ENCODE measurements at places on chromosomes 1 and 21.

DNA sequence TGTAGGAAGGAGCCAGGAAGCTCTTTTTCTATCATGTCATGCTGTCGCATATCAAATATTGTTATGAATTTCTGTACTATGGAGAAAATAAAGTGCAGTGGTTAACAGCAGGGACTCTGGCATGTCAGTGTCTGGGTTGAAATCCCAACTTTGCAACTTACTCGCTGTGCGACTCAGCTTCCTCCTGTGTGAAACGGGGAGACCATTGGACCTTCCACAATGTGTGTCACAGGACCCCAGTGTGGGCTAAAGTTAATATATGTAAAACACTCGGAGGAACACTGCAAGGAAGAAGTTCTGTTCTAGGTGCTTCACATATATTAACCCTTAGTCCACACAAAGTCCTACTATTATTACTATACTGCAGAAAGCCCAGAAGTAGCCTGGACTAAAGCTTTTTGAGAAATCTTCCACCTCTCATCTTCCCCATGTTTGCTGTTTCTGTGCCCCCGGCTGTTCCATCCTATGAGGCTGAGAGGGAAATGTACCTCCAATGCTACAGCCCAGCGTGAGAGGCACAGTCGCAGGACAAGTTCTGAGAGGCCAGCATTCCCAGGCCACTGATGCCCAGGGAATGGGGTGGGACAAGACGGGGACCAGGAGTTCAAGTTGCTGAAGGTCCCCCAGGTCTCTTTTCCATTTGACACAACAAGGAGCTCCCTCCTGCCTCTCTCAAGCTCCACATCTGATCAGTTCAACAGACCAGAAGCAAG, 1.9 kb downstream of the CHIT1 start:
- DNase-seq, result no peak

DNA sequence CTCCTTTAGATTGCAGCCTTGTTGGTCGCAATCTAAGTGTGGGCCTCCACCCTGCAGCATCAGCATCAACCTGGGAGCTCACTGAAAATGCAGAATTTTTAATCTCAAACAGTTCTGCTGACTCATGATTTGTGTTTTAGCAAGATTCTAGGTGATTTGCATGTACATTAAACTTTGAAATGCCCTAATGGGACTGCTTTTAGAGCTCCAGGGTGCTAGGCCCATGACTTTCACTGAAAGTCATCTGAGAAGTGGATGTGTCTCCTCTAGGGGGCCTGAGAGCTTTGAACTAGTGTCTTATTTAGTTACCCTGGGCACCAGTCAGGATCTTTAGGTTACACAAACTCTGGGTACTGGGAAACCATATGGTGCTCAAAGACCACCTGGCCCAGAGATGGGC, 9.0 kb downstream of the TRIM67 start:
- no peak for DNase-seq

- DNase-seq, result no peak
These were observed 208.8 kb downstream of the GIPC2 start for GRCh38 chr1:78254517-78254916.

DNA sequence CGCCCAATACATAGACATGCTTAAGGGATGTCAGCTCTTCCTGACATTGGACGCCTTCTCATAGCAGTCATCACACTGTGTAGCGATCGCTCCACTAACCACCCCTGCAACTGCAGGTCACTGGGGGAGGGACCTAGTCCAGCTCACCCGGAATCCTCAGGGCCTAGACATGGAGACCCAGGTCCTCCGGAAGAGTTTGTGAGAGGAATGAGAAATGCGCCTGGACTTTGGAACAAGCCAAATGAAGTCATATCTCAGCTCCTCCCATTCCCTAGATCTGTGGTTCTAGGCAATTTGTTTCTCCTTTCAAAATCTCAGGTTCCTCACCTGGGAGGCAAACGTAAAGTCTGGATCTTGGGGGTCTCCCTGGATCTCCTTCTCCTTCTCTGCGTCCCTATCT, 253.3 kb downstream of the KAZN start:
- DNase-seq, result no peak

GRCh38 chr1:8419172-8419571, 101.3 kb downstream of the SLC45A1 start:
- no peak for DNase-seq

DNA sequence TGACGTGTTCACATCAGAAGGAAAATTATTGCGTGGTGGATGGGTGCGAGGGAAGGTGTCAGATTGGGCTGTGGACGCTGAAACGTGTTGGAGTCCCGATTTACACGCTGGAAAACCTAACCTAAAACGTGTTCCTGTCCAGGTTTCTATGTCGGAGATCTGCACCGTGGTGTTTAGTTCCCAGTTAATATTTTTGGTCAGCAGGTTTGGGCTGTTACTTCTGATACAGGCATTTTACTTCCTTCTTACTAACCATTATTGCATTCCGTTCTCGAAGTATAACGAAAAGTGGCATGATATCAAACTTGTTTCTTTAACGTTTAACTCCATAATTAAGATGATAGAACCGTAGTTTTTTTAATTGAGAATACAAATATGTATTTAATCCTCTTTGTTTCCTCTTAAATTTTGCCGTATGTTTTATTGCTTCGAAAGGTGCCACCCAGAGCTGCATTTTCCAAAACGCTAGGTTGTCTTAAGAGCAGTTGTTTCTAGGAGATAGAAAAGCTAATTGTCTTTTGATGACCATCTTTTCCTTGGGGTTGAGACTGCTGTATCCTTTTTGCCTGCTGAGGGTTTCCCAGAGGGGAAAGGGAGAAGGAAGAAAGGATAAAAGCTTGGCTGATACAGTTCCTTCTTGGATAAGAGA, 1.3 kb downstream of the ADARB1 start:
- no peak for DNase-seq

DNA sequence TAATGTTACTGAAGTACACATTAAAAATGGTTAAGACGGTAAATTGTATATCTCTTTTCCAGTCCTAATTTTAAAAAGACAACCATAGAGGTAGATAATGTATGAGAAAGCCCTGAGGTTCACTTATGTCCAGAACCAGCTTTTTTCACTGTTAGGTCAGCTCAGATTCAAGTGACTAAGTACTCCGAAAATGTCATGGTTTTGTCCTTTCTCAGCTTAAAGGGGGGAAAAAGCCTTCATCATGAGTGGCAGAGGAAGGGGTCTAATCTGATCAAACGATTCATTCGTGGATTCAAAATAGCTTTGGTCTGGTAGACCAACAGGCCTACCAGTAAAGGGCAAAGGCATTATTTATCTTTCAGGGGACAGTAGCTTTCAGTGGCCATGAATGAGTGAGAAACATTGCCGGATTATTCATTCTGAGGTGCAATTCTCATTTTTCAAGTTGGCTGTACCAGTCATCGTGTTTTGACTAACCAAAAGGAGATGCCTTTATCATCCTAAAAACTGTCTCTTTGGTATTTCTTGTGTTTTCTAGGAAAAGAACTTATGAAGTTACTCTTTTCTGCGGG, 208.4 kb downstream of the HHIPL2 start:
- no peak for DNase-seq

DNA sequence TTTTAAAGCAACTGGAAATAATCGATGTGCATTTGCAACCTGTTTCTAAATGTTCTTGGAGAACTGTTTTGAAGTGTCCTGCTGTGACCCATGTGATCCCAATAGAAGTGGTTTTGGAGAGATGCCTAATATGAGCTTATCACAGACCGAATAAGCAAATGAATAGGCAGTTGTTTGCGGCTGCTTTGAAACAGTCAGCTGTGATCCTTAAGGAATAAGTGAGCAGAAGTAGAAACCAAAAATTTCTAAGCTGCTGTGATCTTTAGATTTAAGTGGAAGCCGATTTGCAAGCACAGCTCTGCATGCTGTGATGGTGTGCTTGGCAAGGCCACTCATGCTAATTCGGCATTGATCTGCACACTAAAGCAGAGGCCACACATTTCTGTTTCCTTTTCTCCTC, 329.5 kb upstream of the DUSP10 start:
- DNase-seq, result no peak

DNA sequence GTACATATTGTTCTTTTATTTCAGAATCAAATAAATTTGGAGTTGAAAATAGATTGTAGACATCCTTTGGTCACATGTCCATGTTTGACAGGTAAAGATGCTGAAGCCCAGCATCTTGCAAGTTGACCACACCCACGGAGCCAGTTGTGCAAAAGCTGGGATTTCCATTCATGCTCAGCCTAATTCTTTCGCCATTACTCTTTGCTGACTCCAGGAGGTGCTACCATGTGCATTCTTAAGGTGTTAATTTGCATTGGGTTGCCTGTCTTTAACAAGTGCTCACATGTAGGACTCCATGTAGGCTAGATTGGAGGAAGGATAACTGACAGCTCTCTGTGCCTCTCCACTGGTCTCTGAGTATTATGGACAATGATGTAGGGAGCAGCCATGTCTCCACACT, 660.7 kb downstream of the LMO4 start:
- DNase-seq, result no peak

DNA sequence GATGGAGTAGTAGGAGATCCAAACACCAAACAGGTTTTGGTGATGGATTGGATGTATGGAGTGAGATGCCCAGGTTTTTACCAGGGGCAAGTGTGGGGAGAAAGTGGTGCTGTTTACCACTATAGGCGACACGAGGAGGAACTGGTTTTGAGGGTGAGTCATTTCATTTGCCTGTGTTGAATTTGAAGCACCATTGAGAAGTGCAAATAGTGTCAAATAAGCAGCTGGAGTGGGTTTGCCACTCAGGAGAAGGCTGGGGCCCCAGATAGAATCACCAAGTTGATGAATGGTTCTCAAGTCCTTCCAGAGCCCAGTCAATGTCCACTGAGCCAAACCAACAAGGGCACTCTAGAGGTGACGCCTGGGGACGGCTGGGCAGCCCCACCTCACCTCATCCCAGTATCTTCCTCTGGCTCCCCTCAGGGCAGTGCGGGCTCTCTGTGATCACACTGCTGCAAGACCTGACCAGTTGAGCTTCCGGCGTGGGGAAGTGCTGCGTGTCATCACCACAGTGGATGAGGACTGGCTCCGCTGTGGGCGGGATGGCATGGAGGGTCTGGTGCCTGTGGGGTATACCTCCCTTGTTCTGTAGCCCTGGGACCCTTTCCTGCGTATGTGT, 9.4 kb downstream of the RUSC1 start:
- no peak for DNase-seq

DNA sequence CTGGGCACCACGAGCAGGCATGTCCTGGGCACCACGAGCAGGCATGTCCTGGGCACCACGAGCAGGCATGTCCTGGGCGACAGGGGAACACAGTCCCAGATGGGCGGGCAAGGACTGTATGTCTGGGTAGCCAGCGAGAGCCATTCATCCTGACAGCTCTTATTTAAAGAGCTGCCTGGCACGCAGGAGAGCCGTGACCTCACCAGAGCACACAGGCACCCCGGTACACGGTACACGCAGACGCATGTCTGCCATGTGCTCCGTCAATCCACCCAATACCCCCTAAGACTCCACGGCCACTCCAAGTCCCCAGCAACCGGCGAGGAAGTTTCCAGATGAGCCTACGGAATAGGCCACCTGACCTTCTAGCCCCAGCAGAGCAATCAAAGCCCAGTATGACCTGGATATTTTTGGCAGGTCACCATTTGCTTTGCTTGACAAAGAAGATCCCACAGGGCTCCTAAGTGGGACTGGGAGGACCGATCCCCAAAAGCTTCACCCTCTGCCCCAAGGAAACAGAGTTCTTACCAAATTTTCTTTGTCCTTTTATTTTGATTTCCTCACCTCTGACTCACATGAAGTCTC, 51.7 kb downstream of the CASZ1 start:
- DNase-seq, result no peak

GRCh38 chr1:180563026-180563827, 4.5 kb downstream of the OVAAL start:
- no peak for DNase-seq

GRCh38 chr1:21341022-21341421, 50.8 kb upstream of the ECE1 start:
- DNase-seq, result no peak

DNA sequence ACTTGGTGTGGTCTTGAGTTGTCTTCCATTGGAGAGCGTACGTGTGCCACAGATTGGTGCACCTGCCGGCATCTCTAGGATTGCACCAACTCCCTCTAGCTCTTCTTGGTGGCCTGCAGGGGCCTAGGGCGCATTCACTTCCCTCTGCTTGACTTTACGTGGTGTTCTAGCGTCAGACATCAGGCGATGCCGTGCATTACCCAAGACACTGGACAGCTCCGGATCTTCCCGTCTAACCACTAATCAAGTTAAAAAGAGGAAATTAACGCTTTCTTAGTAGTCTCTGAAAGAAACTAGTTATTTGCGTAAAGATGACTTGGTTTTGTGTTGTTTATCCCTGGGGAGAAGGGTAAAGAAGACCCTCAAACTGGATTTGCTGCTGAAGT, 510 bp upstream of the IL10RB start:
- DNase-seq, result peak; percentile 78

- DNase-seq, result peak; percentile 68
These were observed 14.3 kb upstream of the MED18 start for GRCh38 chr1:28314547-28314941.

DNA sequence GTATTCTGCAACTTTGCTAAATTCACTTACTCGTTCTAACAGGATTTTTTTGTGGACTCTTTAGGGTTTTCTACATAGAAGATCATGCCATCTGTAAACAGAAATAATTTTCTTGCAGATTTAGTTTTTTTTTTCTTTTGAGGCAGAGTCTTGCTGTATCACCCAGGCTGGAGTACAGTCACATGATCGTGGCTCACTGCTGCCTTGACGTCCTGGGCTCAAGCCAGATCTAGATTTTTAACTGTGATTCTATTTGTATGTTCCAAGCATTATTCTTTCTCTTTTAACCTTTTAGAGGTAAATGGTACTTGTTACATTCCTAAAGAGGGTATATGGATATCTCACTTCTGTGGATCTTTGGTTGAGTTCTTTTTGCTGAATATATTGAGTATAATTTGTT, 18.6 kb downstream of the FABP3 start:
- no peak for DNase-seq

- no peak for DNase-seq
These were observed 31.3 kb downstream of the KIRREL1 start for GRCh38 chr1:158024737-158025136.

GRCh38 chr1:25642574-25643108, 26.1 kb downstream of the MAN1C1 start:
- DNase-seq, result no peak

DNA sequence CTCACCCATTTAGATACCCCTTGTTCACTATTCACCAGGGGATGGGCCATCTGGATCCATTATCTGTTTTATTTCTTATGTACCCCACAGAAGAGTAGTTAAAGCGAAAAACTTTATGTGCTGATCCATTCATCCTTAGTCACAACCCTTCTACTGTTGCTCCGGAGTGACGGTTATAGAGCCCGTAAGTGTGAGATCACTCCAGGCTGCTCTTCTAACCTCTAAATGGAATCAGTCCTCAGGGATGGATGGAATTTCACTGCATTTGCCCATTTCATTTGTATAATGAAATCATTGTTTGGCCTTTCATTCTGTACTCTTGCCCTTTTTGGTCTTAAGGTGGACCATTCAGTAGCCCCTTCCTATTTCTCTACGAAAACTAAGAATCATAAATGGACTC, 409.3 kb upstream of the RUNX1 start:
- no peak for DNase-seq

- no peak for DNase-seq
These were observed 45.7 kb downstream of the RAP1GAP start for GRCh38 chr1:21623410-21623961.

DNA sequence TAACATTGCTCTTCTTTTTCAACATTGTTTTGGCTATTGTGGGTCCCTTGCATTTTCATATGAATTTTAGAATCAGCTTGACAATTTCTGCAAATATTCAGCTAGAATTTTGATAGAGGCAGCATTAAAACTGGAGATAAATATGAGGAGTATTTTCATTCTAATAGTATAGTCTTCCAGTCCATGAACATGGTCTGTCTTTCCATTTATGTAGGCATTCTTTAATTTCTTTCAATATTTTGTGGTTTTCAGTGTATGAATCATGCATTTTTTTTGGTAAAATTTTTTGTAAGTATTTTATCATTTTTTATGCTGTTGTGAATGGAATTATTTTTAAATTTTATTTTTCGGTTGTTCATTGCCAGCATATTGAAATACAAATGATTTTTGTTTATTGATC, 97.2 kb downstream of the DNAH14 start:
- DNase-seq, result no peak
